ENCODE measurements at places on chromosomes 4 and X.

GRCh38 chrX:135737366-135738071 lies 24.1 kb downstream of the CT45A1 start:
- DNase-seq = no peak

DNA sequence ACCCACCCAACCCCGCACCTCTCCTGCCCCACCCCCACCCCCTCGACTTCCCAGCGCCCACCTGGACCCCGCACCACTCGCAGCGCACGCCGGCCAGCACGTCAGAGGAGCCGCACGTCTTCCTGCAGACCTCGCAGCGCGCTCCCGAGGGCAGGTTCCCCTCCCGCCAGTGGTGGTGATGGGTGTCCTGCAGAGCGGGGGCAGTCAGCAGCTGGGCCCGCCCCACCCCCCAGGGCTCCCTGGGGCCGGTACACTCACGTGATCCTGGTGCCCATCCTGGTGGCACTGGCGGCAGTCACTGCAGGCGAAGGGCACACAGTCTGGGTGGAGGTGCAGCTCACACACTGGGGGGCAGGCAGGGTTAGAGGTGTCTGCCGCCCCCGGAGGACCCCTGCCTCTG lies 5.1 kb downstream of the DGKQ start:
- DNase-seq = no peak

GRCh38 chr4:4693755-4694295 lies 152.0 kb upstream of the STX18 start:
- DNase-seq = no peak

DNA sequence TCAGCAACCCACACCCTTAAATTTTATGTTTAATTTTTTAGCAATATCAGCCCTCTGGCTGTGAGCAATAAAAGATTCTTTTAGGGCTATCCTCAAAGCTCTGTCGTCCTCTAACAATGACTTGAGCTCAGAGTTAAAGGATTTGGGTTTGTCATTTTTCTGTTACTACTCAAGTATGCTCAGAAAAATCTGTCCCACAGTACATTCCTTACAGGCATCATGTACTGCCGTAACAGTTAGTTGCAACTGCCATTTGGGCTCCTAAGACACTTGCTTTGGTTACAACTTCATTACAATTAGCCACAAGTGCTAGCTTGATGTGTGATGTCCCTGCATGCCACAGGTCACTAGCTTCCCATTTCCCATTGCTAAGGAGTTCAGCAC lies 33.2 kb downstream of the COQ2 start:
- DNase-seq = no peak

- DNase-seq = no peak
Observed at GRCh38 chr4:309807-310206, 4.5 kb upstream of the ZNF732 start.

DNA sequence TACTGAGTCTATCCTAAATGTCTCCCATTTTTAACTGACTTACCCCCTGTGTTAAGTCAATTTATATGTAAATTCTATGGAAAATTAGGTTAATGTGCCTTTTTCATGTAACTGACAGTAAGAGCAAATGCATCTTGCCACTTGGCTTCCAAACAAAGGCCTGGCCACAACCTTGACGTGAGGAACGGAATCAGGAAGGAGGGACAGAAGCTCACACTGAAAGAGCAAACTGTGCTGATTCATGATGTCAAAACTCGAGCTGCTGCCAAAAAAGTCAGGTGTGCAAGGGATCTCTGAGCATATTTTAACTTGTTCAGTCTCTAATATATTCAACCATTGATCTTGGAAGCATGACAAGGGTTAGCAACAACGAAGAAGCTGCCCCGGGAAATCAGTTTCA lies 35.8 kb downstream of the GPM6A start:
- DNase-seq = peak; percentile 51

DNA sequence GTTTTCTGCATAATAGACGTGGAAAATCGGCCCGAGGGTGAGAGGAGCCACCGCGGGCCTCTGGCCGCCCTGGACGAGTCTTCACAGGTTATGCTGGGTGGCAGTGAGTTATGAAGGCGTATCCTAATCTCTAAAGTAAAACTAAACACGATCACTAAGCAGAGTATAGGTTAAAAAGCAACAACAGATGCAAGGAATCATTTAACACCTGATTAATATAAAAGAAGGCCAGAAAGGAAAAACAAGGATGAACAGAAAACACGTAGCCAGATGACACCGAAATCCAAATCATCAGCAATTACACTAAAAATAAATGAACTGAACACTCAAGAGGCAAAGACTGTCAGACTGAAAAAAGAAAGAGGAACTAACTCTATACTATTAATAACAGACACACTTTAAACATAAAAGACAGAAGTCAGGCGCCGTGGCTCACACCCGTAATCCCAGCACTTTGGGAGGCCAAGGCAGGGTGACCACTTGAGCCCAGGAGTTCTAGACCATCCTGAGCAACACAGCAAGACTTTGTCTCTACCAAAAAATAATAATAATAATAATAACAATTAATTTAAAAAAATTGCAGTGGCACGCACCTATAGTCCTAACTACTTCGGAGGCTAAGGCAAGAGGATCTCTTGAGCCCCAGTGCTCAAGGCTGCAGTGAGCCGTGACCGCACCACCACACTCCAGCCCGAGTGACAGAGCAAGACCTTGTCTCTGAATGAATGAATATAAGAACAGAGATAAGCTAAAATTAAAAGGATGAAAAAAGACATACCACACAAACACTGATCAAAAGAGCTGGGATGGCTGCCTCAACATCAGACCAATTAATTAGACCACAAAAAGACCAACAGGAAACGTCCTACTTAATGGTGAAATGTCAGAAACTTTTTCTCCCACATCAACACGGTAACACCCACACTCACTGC lies 30.0 kb downstream of the CTBP1 start:
- no peak for DNase-seq

DNA sequence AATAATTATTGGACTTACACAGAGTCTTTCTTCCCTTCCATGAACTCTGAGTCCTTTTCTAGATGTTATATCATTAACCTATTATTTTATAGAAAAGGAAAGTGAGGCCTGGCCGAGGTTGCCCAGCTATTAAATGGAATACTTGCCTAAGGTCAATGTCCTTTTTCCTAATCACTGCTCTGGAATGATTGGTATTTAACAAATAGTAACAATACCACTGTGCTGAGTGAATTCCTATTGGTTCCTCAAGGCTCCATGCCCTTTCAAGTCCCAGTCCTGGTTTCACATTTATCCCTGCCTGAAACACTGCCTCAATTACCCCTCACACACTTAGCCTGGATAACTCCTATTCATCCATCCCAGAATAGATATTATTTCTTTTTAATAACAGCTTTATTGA lies 6.2 kb downstream of the TCEAL9 start:
- no peak for DNase-seq

DNA sequence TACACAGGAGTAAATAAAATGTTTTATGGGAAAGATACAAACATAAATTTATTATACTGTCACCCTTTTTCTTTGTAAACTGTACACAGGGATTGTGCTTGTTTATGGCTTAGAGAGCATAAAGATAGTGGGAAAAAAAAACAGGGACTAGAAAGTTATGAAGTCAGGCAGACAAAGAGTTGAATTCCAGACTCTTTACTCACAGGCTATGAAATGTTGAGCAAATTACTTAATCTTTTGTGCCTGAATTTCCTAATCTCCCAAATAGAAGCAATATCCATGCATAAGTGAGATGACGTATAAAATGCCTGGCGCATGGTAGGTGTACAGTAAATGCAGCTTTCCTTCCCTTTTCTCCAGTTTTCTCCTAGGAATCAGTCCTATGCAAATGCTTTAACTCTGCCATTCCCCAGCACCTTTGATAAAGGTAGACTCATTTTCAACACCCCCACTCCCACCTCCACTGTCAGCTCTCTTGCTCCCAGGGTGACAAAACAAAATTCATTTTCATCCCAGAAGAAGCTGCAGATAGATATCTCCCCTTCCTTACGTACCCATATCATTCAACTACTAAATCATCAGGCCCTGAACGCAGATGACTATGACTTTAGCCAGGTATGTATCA lies 44.5 kb upstream of the BTC start:
- DNase-seq = no peak

DNA sequence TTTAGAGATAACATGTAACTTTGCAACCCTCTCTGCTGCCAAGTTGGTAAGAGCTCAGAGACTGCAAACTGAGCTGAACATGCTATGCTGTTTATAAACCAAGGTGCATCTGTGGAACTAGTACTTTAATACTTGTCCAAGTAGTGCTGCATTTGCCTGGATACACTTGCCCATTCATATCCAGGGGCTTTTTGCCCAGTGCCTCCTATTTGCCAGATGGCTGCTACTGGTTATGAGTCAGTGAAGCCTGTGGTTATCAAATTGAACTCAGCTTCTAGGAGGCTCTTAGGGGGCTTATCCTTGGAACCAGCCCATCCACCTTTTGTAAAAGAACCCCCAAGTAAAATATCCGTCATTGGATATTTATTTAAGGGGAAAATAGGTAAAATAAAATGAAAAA lies 79.6 kb downstream of the AFF2 start:
- no peak for DNase-seq

DNA sequence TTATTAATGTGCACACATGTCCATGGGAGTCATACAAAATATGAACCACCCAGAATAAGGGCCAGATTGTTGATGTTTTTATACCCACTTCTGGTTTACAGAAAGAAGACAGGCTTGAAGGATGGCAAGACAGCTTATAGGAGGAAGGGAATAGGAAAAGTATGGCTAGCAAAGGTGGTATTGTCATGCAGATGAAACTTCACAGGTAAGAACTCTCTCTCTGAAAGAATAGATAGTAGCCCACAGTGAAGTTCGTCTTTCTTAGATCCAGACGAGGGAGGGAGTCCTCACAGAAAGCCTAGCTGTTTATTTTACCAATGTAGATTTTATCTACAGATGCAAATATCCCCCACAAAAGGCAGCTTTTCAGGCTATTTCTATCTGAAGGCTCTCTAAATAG lies 43.7 kb upstream of the SPIN4 start:
- DNase-seq = no peak

- peak; percentile 63 for DNase-seq
Observed at GRCh38 chr4:154332681-154333421, 158.7 kb downstream of the DCHS2 start.

- no peak for DNase-seq
Observed at GRCh38 chr4:53537606-53538005, 53.7 kb downstream of the LNX1 start.

- no peak for DNase-seq
Observed at GRCh38 chr4:53705151-53705764, 114.0 kb upstream of the LNX1 start.

GRCh38 chrX:24494647-24495075 lies 29.6 kb downstream of the PDK3 start:
- DNase-seq = no peak

Data from midbrain (tissue), 1 donor.